ENCODE measurements at places on chromosomes 3 and 15.

- no peak for DNase-seq
Measured at GRCh38 chr15:76776480-76776879, 128.7 kb downstream of the SCAPER start.

GRCh38 chr15:87917480-87917879 lies 339.1 kb downstream of the NTRK3 start:
- DNase-seq = no peak

DNA sequence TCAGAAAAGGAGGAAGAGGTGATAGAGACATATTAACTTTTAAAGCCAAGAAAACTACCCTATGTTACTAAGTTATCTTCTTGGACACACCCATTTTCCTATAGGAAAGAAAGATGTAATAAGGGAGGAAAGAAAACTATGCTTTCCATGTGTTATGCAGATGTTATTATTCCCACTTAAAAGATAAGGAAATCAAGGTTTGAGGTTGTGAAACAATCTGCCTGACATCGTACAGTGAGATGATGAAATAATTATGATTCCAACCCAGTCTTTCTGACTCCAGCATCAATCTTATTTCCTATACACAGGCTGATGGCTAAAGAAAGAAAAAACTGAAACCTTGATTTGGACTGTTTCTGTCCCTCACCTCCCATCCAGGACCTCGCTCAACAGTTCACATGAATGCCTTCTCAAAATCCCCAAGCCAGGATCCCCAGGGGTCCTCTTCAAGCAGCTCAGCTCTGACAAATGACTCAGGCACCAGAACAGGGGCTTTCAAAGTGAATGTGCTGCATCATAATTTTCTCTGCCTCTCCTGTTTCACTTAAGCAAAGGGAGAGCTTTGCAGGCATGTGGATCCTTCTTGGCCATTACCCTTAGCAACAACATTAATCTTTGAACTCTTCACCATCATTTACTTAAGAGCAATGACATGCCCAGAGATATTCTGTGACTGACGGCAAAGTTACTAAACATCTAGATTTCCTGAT lies 12.4 kb upstream of the EID1 start:
- DNase-seq = no peak

GRCh38 chr15:75727851-75728715 lies 15.4 kb upstream of the CSPG4 start:
- peak; percentile 75 for DNase-seq
